ENCODE measurements at places on chromosomes 7 and 10.

- peak; percentile 93 for DNase-seq
Measured at GRCh38 chr10:69317175-69317604, 38.9 kb downstream of the HK1 start.

DNA sequence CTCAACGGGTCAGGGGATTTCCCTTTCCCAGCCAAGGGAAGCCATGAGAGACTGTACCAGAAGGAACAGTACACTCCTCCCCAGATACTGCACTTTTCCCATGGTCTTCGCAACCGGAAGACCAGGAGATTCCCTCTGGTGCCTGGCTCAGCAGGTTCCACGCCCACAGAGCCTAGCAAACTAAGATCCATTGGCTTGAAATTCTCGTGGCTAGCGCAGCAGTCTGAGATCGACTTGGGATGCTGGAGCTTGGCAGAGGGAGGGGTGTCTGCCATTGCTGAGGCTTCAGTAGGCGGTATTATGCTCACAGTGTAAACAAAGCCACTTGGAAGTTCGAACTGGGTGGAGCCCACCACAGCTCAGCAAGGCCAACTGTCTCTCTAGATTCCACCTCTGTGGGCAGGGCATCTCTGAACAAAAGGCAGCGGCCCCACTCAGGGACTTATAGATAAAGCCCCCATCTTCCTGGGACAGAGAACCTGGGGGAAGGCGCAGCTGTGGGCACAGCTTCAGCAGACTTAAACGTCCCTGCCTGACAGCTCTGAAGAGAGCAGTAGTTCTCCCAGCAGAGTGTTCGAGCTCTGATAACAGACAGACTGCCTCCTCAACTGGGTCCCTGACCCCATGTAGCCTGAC, 29.6 kb downstream of the SLC16A12 start:
- peak; percentile 72 for DNase-seq

DNA sequence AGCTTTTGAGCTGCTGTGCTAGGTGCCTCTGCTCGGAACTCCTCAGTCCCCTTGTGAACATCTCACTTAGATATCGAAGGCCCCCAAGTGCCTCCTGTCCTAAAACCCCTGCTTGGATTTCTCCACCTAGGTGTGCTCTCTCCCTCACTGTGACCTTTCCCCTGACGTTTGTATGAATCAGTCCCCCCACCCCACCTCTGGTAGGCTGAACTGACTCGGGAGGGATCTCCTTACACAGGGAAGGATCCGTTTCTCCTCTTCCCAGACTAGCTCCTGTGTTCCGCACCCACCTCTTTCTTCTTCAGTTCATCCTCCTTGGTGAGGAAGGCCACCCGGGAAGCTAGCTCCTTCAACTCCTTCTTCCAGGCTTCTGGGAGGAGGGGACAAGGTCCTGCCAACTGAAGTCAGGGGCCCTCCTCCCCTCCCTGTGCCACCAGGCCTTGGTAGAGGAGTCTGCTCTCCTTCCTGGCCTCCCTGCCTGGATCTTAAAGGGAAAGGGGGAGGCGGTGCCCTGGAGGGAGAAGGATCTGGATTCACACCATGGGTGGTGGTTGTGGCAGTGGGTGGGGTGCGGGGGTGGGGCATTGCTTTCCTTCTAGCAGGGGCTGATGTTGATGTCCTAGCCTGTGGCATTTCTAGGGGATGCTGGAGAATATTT, 6.8 kb downstream of the TBATA start:
- DNase-seq, result no peak

GRCh38 chr10:35421553-35422178, 85.4 kb downstream of the CCNY start:
- DNase-seq, result no peak

GRCh38 chr7:5750031-5750653, 31.3 kb downstream of the RNF216 start:
- DNase-seq, result no peak

- peak; percentile 66 for DNase-seq
Measured at GRCh38 chr10:22345301-22346095, at the start of gene SPAG6. Gene SPAG6 (plus strand): TSS chr10:22345496. CDS start chr10:22345612, 116 bp downstream.

Measured in hematopoietic multipotent progenitor cell treated with erythropoietin and hydrocortisone succinate and interleukin-3 and kit ligand, for 6 days (in vitro differentiated cells).